ENCODE measurements at places on chromosomes 5 and 9.

- DNase-seq, result no peak
Observed at GRCh38 chr9:128310461-128310860, 11.8 kb downstream of the TRUB2 start.

DNA sequence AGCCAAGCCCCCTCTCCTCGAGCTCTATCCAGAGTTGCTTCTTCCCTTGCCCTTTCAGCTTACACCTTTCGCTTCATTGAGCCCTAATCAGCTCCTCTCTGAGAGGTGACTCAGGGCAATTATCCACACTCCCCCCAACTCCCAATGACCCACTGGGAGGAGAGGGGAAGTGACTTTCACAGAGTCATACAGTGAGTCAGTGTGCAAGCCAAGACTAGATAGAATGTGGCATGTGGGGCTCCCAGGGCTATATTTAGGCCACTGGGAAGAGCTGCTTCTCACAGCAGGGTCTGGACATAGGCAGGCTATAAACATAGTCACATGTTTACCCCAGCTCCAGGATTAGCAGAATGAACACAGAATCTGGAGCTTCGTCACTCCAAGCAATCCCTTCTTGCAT is 57.4 kb downstream of the NRG2 start:
- DNase-seq, result no peak

- DNase-seq, result no peak
Observed at GRCh38 chr5:44321144-44321725, 68.0 kb downstream of the FGF10 start.

DNA sequence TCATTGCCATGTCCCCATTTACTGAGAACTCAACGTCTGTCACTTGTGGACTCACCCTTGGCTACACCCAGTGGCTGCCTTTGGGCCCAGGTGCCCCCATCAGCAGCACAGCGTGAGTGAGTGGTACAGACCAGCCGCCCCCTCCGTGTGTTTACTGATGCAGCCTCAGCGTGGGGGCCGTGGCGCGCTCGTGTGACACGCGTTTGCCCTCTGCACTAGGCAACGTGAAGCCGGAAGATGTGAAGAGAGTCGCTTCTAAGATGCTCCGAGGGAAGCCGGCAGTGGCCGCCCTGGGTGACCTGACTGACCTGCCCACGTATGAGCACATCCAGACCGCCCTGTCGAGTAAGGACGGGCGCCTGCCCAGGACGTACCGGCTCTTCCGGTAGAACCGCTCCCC is 12.4 kb downstream of the PMPCA start:
- no peak for DNase-seq

DNA sequence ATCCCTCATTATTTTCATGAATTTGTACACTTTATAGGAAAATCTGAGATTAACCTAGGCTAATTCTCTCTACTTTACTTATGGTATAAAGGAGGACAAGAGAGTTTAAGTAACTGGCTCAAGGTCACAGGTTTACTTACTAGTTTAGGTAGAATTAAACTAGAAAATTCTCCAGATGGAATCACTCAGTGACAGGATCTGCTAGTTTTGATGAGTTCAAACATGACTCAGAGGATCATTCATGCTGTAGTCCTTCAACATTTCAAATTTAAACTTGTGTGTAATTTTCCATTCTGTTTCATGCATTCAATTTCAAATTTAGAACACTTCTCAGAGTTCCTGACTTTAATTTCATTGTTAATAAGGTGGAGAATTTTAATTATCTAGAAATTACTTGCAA is 485.7 kb upstream of the TUSC1 start:
- DNase-seq, result no peak

- no peak for DNase-seq
Observed at GRCh38 chr9:38408719-38409118, 15.5 kb downstream of the IGFBPL1 start.
